Omental fat pad (tissue), 4 donors: ENCODE measurements at places on chromosomes 7 and 10. TPM values are rescaled to one million over a fixed set of nuclear protein-coding genes. Genes with fewer than 3 reads are reported as not detected.

PPP1R3C gene
- 6.8 TPM for total RNA-seq

DNA sequence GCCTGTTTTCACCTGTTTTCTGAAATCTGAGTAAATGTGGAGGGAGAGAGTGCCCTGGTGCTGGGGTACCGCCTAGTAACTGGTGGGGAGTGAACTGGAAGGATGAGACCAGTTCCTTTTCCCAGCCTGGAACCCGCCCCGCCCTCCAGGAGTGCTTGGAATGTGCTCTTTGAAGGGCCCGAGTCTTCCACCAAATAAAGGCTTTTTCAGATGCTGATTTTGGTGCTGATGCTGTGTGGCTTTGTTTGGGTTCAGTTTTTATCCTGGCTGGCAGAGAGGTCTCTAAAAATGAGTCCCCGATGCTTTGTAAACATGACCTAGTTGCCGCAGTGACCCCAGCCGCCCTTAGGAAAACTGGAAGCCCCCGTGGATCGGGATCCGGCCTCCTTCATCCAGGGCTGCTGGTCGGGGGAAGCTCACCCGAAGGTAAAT, 25.9 kb downstream of the FOXK1 start:
- DNase-seq = no peak

- no peak for DNase-seq
Measured at GRCh38 chr7:1342090-1342640, 109.5 kb downstream of the UNCX start.

ASB10 gene
- not detected for total RNA-seq

DNA sequence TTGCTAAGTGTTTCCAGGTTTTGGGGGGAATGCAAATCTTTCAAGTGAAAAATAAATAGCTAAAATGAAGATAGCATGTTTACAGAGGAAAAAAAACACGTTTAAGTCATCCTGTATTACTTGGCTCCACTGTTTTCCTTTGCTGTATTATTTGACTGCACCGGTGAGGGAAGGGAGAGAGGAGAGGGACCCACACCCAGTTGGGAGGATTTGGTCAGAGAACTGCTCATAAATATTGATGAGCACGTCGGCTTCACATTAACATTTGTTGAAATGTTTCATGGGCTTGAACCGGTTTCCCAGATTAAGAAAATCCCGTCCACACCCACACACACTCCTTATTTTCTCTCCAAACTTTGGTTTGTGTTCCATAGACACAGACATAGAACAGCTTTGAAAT, 493.8 kb upstream of the MGMT start:
- DNase-seq = no peak

- no peak for DNase-seq
Measured at GRCh38 chr10:4372601-4373000, 453.4 kb upstream of the AKR1E2 start.

EFCAB10 gene
- total RNA-seq = not detected

DNA sequence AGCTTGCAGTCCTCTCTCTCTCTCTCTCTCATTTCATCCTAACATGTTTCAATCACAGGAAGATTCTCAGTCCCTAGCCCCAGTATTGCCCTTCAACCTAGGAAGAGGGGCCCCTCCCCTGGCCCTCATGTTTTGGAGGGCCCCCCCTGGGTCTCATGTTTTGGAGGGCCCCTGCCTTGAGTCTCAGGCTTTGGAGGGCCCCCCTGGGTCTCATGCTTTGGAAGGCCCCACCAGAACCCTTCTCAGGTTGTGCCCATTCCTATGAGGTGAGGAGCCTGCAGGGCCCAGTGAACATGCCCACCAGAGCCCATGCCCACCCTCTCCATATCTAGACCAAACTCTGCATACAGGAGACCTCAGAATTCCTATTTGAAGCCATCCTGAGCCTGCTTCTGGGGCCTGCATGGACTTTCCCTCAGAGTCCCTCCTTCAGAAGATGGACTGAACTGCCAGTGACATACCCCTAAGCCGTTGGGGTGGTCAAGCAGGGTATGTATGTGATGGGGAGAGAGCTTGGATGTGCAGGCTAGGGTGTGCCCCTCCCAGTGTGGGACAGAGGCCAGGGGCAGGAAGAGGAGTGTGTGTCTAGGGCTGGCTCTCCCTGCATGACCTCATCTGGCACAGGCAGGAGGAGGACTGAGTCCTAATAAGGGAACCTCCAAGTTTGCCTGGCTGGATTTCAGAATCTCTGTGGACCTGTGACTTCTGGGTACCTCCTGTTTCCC, 8.1 kb upstream of the VDAC2 start:
- DNase-seq = no peak

DNA sequence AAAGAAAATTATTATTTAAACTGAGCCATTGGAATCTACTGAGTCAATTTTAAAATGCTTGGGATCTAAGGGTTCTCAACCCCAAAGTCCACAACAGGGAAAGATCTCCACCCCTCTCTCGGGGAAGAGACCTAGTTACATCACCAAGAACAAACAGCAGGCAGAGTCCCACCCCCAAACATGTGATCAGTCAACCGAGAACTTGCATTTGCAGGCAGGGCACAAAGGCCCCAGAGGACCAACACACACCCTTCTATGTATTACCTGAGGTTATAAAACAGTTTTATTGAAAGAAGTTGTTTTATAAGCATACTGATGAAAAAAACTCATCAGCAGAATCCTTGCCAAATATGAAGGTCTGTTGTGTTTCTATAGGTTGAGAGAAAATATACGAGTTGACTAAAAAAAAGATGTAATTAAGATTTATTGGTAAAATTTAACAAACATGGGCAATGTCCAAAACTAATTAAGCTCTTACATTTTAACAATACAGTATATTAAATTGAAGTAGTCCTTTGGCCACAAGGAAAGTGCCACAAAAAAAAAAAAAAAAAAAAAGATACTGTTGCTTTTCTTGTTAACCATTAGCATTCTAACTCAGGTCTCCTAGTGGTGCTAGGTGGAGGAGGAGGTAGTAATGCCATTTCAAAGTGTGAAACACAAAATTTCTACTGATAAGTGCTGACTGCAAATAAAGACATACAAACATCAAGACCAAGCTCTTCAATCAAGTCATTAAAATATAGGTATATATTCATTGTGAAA, 975 bp upstream of the USP54 start:
- no peak for DNase-seq

- no peak for DNase-seq
Measured at GRCh38 chr7:109844362-109844761, 1246.6 kb upstream of the LRRN3 start.

DNA sequence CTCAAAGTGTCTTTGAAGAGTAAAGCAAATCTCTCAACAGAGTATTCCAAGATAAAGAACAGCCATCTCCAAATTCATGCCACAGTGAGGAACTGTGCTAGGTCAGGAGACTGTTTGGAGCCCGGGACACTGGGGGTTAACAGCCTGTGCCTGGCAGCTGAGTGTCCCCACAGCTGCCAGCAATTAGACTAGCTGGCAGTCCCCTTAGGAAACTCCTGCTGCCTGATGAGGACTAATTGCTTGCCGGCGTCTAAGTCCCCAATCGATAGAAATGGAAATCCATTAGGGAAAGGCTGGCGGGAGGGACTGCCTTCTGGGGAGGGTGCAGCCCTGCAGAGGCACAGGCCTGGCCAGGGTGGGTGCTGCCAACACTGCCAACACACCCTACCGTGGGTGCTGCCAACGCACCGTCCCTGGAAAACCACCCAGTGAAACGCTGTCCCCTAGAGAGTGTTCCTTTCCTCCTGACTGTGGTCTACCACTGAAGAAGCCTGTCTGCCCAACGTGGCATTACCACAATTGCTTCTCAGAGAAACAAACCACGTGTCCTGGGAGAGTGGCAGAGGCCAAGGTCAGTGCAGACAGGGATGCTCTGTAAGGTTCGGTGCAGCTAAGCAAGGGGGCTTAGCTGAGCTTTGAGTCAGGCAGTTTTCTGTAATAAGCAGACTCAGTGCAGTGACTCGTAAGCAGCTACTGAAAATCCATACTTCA, 60.8 kb downstream of the XRCC2 start:
- no peak for DNase-seq

- no peak for DNase-seq
Measured at GRCh38 chr7:28905464-28905863, 52.7 kb downstream of the TRIL start.

DNA sequence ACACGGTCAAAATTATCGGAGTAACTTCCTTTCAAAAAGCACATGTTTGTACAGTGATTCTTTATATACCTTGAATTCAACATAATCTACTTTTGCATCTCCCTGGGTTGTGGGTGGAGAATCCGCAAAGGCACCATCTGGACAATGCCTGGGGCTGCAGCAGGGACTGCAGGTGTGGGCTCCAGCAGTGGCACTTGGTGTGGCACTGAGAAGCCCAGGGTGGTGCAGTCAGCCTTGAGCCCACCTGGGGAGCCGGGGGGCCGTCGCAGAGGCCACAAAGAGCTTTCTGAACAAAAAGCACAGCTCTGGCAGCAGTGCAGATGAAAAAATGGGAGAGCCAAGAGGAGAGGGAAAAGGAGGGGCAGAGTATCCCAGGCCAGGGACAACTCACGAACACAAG, 22.2 kb downstream of the PARD3 start:
- DNase-seq = no peak

DNA sequence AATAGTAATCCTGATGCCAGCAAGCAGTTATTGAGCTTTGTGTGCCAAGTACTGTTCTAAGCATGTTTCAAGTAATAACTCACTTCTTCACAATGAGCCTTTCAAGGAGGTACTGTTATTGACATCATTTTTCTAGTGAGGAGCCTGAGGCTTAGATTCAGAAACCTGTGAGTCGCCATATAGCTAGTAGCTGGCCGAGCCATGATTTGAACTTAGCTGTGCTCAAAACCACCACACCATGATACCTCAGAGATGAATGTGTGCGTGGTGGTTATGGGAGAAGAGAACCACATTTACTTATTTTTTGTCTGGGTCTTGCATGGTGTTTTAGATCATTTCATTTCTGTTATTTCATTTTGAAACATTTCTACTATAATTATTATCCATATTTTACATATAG, 578.9 kb downstream of the AUTS2 start:
- DNase-seq = no peak

UROS gene
- 39.8 TPM for total RNA-seq

TSPAN13 gene
- 15.2 TPM for total RNA-seq

GRID2IP gene
- total RNA-seq = not detected

C7orf33 gene
- not detected for total RNA-seq

DNA sequence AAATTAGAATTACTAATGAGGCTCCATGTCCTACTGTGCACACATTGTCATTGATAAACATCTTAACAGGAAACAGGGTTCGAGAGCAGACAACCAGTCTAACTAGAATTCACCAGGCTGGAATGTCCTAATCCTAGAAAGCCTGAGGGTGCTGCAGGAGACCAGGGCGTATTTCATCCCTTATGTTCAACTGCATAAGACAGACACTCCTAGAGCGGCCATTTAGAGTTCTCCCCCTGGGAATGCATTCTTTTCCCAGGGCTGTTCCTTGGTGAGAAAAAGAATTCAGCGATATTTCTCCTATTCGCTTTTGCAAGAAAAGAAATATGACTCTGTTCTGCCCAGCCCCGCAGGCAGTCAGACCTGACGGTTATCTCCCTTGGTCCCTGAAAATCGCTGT, 486.0 kb downstream of the REEP3 start:
- no peak for DNase-seq

- no peak for DNase-seq
Measured at GRCh38 chr7:41110186-41110585, 592.7 kb downstream of the INHBA start.

DNA sequence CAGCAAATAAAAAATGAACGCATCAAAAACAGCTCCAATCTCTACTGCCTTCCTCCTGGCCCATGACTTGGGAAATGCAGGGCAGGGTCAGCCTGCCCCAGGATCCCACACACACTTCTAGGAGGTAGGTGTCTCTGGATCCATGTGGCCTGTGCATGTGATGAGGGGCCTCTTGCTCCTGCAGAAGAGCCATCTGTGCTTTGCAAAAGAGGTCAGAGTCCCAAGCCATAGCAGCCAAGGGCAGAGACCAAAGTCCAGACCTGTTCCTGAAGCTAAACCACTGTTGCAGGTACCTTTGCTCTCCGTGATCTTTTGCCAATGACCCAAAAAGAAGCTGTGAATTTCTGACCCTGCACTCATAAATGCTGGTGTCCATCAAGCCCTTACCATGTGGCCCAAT, 57.1 kb downstream of the KCNMA1 start:
- no peak for DNase-seq

DNA sequence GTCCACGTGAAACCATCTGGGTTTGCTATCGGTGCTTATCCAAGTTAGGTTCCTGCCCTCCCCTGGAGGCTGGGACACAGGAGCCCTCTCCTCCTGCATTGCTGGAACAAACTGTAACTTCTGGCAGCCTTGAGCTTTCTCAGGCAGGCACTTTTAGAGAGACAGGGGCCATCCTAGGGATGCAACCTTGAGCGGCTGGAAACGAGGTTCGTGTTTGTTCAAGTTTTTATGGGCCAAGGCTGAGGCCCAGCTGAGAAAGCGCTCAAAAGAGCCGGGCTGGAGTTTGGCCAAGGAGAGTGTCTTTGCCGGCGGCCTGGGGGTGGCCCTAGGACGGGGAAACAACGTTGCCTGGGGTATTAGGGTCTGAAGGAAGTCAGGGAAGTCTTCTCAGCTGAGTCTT, 5.5 kb upstream of the MMD2 start:
- no peak for DNase-seq
